ENCODE measurements at places on chromosomes 12 and 14. TPM values are rescaled to one million over a fixed set of nuclear protein-coding genes. Genes with fewer than 3 reads are reported as not detected.

GRCh38 chr14:105123981-105124765 is 44.4 kb downstream of the JAG2 start:
- no peak for ATAC-seq

DNA sequence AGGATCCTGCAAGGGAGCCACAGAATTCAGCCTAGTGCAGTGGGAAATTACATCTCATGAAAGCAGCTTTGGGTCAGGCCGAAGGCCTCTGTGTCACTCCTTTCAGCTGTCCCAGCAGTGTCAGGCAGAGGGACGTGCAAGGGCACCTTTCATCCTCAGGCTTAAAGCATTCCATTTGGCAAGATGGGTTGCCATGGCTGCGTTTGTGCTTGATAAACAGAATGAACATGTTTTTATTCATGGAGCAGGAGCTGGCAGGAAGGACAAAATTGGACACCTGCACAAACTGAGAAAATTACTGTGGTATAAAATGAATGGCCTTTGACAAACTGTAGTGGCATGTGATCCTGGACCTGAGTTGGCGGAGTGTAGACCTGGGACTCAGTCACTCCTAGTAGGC is 29.4 kb downstream of the ACAD10 start:
- ATAC-seq = no peak

GRCh38 chr14:104600141-104600643 is 4.4 kb downstream of the TMEM179 start:
- no peak for ATAC-seq

GRCh38 chr12:52691076-52691840 is 11.1 kb upstream of the KRT1 start:
- ATAC-seq = no peak

DNA sequence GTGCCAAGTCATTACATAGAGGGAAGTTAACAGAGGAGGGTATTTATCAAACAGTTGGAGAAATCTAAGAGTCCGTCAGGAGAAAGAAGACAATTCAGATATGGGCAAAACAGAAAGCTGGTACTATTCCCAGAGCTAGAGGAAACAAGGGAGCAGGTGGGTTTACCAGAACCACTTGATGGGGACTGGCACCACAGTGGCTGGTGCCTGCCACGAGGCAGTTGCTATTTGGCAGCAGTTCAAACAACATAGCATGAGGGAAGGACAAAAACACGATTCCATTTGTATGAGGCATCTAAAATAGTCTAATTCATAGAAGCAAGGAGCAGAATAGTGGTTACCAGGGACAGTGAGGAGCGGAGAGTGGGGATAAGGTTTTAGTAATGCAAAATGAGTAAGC is 24.6 kb upstream of the KLRD1 start:
- no peak for ATAC-seq

DNA sequence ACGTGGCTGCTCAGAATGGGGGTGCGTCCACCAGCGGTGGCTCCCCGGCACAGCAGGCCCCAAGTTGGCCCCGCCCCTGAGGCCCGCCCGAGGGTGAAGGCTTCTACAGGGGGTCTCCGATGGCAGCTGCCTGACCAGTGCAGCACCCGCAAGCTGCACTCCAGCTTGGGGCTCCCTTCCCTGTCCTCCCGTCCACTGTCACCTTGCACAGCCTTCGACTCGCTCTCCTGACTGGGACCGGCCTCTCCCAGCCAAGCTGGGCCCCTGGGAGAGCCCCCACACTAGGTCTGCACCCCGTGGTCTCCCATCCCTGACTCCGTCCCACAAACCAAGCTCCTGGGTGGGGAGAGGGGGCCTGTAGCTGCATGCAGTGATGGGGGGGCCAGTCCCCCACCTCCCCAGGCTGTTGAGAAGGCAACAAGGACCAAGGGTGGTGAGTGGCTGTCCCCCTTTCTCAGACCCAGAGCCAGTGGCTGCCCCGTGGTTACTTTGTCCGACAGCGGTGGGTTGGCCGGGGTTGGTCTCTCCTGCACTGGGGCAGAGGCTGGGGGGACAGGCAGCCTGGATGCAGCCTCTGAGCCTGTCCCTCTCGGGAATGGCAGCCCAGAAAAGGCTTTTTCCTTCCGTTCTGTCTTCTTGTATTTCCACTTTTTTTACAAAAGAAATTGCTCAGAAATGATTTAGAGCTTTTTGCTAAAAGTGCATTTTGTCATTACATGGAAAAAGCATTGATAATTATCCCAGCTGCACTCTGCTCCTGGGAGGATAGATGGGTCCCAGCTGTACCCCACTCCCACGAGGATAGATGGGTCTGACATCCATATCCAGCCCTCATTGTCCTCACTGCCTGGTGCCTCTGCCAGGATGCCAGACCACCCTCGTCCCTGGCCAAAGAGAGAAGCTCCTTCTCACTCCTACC is 217.0 kb downstream of the KIF26A start:
- no peak for ATAC-seq

- no peak for ATAC-seq
Observed at GRCh38 chr12:131989021-131989420, 39.3 kb downstream of the EP400 start.

GRCh38 chr12:11941606-11942337 is 129.0 kb upstream of the BCL2L14 start:
- peak; percentile 91 for ATAC-seq

DNA sequence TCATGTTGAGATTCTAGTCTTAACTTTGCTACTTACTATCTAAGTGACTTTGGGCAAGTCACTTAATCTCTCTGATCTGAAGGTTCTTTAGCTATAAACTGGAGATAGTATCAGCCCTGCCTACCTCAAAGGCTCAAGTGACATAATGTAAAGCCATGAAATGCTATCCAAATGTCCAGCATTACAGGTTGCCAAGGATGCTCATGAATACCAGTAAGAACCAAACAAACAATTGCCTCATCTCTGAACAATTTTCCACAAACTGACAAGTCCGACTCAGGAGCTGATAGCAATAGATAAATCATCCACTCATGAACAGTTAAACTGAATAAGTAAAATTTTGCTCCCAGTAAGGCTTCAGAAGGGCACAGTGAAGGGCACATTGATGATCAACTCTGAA is 51.5 kb downstream of the LMNTD1 start:
- no peak for ATAC-seq

GRCh38 chr14:54580933-54581332 is 14.0 kb downstream of the SAMD4A start:
- ATAC-seq = no peak

DNA sequence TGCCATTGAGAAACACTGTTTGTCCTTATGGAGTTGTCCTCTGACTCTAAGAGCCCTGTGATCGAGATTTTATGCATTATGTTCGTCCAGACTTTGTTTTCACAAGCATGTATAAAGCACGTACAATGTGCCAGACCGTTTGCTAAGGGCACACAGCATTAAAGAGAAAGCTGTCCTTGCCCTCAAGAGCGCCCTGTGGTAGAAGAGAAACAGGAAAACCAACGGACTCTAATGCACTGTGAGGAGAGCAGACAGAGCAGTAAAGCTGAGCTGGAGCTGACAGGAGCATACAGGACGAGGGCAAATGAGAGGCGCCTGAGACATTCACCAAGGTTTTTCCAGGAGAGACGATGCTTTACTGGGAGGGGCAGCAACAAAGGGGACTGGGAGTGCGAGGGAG is 66.2 kb upstream of the OVCH1 start:
- ATAC-seq = no peak

- peak; percentile 54 for ATAC-seq
Observed at GRCh38 chr14:54200726-54201125, 196.1 kb upstream of the CDKN3 start.

GRCh38 chr12:26135010-26135420 is 10.2 kb upstream of the BHLHE41 start:
- no peak for ATAC-seq

GRCh38 chr12:2317772-2318171 is 265.0 kb downstream of the CACNA1C start:
- no peak for ATAC-seq

RNASE1 gene
- total RNA-seq = 8.6 TPM

AQP6 gene
- total RNA-seq = not detected

FLVCR2 gene
- total RNA-seq = 7.0 TPM

CELA1 gene
- not detected for total RNA-seq

SLC4A8 gene
- total RNA-seq = 0.20 TPM
